ENCODE measurements at places on chromosomes 12 and 14.

GRCh38 chr14:19949218-19949617 is 18.5 kb downstream of the OR4K1 start:
- no peak for DNase-seq

GRCh38 chr12:84858796-84859195 is 53.8 kb downstream of the SLC6A15 start:
- DNase-seq = no peak

- DNase-seq = no peak
Measured at GRCh38 chr12:27616356-27617142, 79.7 kb upstream of the REP15 start.

DNA sequence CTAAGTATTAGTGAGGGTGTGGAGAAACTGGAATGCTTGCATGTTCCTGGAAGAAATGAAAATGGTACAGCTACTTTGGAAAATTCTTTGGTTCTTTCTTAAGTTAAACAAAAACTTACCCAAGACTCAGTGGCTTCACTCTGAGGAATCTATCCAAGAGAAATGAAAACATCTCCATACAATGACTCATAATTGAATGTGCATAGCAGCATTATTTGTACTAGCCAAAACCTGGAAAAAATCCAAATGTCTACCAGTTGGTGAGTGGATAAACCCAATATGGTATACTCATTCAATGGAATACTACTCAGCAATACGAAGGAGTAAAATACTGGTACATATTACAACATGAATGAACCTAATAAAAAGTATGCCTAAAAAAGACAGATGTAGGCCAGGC is 18.0 kb upstream of the CRACR2A start:
- no peak for DNase-seq

GRCh38 chr12:117010693-117011451 is 88.3 kb downstream of the TESC start:
- DNase-seq = no peak

DNA sequence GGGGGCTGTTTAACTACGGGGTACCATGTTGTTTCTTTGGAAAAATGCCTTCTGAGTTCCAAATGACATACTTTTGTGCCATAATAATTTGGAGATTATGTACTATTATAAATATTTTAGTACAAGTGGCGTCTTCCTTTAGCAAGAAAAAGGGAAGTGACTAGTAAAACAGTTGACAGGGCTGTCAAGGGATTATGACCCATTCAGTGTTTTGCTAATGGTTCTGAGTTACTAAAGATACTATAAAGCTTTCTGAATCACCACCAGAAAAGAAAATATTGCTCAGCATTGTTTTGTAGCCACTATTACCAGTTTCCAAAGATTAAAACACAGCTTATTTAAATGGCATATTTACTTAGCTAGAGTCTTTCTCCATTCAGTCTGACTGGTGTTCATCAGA is 334.9 kb downstream of the SNAPC1 start:
- DNase-seq = no peak

GRCh38 chr12:19482551-19483109 is 43.3 kb downstream of the AEBP2 start:
- no peak for DNase-seq

GRCh38 chr12:53441040-53441833 is at the start of gene PRR13:
Gene PRR13, plus strand, starts transcription at chr12:53441734. Its CDS starts 981 bp downstream, at chr12:53442715.
- DNase-seq = peak; percentile 99

DNA sequence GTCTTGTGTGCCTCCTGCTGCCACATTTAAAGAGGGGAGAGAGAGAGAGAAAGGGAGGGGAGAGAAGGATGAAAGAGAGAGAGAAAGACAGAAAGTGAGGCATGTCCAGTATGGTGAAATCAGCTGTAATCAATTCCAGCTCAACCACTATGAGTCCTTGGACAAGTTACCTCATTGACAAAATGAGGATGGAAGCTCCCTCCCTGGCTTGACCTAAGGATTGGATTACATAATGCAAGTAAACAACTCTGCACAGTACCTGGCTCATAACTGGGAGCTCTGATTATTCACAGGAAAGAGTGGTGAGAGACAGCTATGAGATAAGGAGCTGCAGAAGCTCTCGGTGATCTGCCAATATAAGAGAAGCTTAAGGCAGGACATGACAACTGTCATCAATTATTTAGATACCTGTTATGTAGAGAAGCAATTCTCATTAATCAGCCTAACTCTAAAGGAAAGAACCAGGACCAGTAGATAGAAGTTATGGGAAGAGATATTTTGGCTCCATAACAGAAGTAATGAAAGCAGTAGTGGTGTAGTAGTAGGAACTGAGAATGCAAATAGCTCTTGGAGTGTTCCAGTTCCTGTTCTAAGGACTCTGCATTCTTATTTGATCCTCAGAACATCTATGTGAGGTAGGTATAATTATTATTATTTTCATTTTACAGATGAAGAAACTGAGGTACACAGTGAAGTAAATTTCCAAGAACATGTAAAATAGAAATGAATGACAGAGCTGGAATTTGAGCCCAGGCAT is 791.6 kb downstream of the DIO2 start:
- no peak for DNase-seq

DNA sequence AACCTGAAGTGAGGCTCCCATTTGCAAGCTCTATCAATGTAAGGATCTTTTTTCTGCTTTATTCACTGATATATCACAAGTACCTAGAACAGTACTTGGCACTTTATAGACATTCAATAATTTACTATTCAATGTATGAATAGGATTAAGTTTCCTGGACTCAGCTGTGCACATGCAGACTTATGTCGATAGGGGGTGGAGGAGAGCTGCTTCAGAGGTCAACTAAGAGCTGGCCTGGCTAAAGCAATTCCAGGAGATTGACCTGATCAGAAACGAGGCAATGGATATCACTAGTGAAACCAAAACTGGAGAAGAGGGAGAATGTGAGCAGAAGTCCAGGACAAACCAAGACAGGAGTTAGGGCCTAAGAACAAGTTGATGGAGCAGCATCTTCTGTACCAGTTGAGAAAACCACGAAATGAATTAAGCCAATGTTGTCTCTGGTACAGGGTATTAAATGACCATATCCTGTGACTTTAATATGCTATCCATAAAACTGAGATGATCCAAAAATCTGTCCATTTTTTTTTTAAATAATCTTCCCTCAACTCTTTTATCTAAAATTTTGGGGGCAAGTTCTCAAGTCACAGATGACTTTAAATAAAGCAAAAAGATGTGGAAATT is 169.2 kb downstream of the PIK3C2G start:
- DNase-seq = no peak

GRCh38 chr14:76541594-76542219 is 165.8 kb downstream of the ESRRB start:
- no peak for DNase-seq

DNA sequence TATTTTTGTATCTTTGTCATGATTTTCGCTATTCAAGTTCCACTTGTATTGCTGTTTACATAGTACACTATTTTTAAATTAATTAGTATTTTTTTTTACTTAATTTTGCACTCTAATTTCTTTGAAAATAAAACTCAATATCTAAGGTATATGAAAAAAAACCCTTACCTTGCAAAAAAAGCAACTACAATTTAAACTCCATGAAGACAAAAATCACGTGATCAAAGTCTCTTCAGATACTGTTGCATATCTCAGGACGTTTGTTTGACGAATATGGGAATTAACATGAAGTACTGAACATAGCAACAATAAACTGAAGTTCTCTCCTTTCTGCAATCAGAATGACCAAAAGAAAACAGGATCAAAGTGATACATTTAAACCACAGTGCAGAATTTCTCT is 968.4 kb upstream of the SEL1L start:
- no peak for DNase-seq

- DNase-seq = no peak
Measured at GRCh38 chr12:82964446-82964845, 277.7 kb downstream of the TMTC2 start.

GRCh38 chr14:85016496-85016895 is 513.4 kb upstream of the FLRT2 start:
- no peak for DNase-seq

DNA sequence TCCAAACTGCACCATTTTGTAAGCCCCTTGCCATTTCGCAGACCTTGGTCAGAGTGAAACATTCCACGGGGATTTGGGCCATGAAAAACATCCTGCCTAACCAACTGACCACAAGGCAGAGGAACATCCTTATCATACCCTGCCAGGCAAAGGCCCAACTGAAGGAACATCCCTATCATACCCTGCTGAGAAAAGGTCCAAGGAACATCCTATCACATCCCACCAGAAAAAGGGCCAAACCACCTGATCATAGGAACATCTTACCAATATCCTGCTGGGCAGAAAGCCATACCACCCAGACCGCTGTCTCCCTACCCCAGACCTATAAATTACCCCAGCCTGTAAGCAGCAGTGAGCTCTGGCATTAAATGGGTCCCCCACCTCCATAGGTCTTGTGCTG is 19.4 kb upstream of the LRRC9 start:
- no peak for DNase-seq
